ENCODE measurements at places on chromosomes 4 and X. TPM values are rescaled to one million over a fixed set of nuclear protein-coding genes. Genes with fewer than 3 reads are reported as not detected.

Gene SCD5
- 3.9 TPM for total RNA-seq

GRCh38 chr4:138910195-138910913 lies 105.2 kb upstream of the NOCT start:
- H3K4me1 ChIP-seq = peaks cover 21% of the 10 kb centered on the region
- no peak overlapping the region for H3K4me3 ChIP-seq
- no peaks in the 10 kb centered on the region for H3K27me3 ChIP-seq
- no peak for DNase-seq
- no peak overlapping the region for H3K27ac ChIP-seq
- no peaks in the 10 kb centered on the region for H3K36me3 ChIP-seq

Gene CXCL5
- total RNA-seq = not detected

DNA sequence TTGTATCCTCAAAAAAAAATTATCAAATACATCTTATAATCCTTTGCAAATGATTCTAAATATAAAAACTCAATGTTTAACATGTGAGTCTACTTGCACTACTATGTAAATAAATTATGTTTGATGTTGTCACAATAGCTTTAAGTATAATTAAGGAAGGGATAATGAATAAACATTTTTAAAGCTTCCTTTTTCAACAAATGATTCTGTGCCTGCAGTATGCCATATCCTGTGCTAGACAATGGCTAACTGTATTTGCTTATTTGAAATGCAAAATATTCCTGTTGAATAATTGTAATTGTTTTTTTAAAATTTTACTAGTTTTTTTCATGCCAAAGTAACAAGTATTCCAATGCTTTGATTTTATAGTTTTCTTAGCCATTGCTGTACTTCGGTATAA lies 59.0 kb upstream of the NDUFC1 start:
- DNase-seq = no peak
- no peak overlapping the region for H3K4me3 ChIP-seq

- no peak for DNase-seq
- no peaks in the 10 kb centered on the region for H3K27me3 ChIP-seq
- no peak overlapping the region for H3K4me3 ChIP-seq
- no peak overlapping the region for H3K27ac ChIP-seq
Observed at GRCh38 chr4:112031712-112032328, 113.4 kb upstream of the FAM241A start.

DNA sequence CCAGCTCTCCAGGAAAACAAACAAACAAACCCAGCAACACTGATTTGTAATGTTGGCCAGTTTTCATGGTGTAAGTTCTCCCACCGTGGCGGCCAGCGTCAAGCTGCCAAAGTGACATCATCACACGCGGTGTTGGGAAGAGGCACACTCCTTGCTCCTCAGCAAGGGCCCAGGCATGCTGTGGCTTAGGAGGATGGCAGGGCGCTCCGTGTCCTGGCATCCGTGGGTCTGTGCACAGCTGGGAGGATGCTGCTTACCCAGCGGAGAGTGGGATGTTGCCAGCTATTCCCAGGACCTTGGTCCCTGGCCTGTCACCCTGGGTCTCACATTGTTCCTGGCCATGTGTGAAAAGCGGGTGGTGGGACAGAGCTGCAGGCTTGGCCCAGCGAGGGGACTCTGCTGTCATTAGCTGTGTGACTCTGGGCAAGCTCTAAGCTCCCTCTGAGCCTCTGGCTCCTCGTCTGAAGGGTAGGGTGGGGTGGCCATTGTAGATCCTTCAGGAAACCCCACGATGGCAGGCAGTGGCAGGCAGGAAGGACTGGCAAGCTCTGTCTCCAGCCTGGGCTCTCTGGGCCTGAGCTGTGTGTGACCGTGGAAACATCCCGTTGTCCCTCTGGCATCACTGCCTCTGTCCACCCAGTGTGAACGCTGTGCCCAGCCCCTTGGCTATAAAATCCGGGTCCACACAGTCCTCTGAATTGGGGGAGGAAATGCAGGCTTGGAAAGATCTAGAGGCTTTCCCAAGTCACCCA lies 10.8 kb downstream of the PSAPL1 start:
- DNase-seq = no peak
- H3K4me3 ChIP-seq = no peak overlapping the region
- H3K27me3 ChIP-seq = no peaks in the 10 kb centered on the region

GRCh38 chr4:54384563-54384962 lies 155.5 kb downstream of the PDGFRA start:
- no peak overlapping the region for H3K27ac ChIP-seq
- H3K4me3 ChIP-seq = no peak overlapping the region
- H3K4me1 ChIP-seq = no peaks in the 10 kb centered on the region
- H3K27me3 ChIP-seq = no peaks in the 10 kb centered on the region

Gene MECP2
- 39.8 TPM for total RNA-seq

Measured in Peyer's patch (tissue), 4 donors.